HL-60 (cell line): ENCODE measurements at places on chromosomes 6 and 20.

DNA sequence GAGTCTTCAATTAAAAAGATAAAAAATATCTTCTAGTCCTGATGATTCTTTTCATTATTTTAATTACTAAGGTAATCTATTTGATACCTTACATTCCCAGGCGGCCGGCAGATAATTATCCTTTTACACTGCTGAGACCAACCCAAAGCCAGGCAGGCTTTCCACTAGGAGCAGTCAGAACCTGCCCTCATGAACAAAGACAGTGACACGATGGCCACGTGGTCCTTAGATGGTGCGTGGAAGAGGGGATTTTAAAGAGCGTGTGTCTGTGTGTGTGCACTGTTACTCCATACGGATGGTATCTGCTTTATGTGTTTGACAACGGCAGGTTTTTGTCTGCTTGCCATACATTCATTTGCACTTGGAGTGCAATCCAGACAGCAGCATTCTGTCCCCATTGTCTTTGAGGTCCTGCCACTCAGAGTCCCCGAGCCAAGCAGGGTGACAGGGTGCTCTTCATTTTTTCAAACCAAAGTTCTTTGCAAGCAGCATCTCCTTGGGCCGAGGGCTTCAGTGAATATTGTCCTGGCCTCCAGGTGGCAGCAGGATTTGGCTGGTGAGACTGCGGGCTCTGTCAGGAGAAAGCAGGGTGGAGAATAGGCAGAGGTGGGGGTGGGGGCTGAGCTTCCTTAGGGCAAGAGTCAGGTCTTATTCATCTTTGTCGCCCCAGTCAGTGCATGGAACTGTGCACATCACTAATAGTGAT is 260.5 kb downstream of the NRN1 start:
- DNase-seq = no peak

DNA sequence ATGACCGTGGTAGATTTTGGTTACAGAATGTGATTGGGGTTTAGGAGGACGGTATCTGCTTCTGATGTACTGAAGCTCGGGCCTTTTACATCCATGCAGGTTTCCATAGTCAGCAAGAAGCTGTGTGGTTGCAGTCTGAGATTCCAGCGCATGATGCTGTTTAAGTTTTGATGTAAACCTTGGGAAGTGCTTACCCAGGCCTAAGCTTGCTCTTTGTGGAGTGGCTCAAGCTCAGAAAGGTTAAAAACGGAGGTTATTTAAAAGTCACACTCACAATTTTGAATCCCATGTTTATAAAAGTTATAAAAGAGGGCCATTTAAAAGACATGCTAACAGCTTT is 121.4 kb downstream of the TIAM2 start:
- no peak for DNase-seq

DNA sequence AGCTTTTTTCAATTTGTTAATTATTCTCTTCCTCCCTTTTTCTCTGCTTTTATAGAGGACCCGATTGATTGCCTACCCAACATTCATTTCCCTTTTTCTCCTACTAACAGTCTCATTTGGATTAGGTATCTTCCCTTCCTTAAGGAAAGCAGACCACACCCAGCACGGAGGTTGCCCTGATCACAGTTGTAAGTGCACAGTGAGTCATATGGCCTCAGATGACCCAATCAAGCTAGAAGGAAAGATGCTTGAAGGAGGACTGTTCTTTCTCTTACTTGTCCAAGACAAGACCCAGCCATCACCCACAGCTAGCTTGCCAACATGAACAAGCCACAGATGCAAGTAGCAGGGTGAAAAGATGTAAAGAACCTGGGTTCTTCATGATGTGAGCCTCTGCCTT is 518.6 kb downstream of the PKHD1 start:
- DNase-seq = no peak

DNA sequence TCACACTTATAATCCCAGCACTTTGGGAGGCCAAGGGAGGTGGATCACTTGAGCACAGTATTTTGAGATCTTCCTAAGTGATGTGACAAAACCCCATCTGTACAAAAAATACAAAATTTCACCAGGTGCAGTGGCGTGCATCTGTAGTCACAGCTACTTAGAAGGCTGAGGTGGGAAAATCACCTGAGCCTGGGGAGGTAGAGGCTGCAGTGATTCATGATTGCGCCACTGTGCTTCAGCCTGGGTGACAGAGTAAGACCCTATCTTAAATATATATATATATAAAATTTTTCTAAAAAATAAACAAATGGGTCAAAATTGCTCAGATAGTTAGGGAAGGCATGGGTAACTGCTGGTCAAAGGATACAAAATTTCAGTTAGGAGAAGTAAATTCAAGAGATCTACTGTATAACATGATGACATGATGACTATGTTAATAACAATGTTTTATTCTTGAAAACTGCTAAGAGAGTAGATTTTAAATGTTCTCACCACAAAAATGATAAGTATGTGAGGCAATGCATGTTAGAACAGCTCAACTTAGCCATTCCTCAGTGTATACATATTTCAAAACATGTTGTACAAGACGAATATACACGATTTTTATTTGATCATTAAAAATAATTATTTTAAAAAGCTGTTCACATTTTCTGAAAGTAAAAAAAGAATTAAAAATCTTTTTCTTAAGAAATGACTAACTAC is 24.4 kb downstream of the TBC1D32 start:
- no peak for DNase-seq

GRCh38 chr6:146598772-146599405 is at the start of gene ADGB:
Gene ADGB (plus strand): TSS chr6:146598972. CDS start chr6:146599041, 69 bp downstream.
- peak; percentile 75 for DNase-seq

- no peak for DNase-seq
Measured at GRCh38 chr20:46206992-46207549, 89.0 kb downstream of the CD40 start.

DNA sequence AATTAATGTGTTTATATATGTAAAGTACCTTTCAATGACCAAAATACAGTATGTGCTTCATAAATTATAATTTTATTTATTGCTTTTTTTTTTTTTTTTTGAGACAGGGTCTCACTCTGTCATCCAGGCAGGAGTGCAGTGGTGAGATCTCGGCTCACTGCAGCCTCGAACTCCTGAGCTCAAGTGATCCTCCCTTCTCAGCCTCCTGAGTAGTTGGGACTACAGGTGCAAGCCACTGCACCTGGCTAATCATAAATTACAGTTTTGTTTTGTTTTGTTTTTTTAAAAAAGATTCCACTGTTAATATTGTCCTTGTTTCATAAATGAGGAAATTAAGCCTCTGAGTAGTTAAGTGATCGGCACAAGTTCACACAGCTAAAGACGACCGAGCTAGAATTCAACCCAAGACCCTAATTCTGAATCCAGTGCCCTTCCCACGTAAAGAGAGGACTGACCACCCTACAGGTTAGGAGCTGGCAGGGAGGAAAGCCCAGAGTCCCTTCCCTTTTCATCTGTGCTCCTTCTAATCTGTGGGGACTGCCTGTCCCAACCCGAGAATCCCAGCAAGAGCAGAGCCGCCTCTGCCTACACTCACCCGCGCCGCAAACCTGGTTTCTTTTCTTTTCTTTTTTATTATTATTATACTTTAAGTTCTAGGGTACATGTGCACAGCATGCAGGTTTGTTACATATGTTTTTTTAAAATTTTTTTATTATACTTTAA is 8.5 kb upstream of the GDF5 start:
- peak; percentile 15 for DNase-seq

- no peak for DNase-seq
Measured at GRCh38 chr20:43755390-43755789, 28.6 kb upstream of the GTSF1L start.

- DNase-seq = no peak
Measured at GRCh38 chr6:44051515-44051914, 75.7 kb downstream of the MRPL14 start.

- no peak for DNase-seq
Measured at GRCh38 chr6:53765270-53765669, 29.5 kb upstream of the LRRC1 start.

DNA sequence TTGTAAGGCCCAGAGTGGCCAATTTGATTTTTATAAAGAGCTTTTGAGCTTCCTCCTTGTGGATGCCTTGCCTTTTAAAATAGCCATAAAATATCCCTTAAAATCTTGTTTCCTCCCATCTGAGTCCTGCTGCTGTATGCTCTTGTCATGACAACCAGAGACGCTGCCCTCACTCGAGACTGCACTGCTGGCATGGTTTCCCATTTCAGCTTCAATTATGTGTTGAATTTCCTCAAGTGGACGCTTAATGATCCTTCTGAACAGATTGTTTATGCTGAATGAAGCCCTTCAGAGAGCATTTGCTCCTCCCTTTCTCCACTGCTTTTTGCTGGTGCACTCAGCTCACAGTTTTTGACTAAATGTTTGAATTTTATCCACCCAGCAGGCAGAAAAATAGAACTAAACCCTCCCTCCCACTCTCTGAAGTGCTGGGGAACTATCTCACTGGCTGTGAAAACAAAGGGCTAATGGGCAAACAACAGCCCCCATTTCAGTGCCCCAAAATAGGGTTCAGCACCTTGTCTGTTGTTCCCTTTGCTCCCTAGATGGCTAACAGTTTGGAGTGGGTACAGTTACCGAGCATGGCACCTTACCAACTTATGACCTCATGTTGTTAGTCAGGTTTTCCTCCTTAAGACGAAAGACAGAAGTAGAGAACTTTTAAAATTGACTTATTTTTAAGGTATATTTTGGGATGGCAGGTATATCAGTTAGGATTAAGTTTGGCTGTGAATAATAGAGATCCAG is 45.5 kb upstream of the RNF8 start:
- no peak for DNase-seq

- DNase-seq = no peak
Measured at GRCh38 chr6:35094183-35094582, 47.0 kb downstream of the TCP11 start.

- peak; percentile 20 for DNase-seq
Measured at GRCh38 chr20:48627737-48628128, 200.1 kb downstream of the PREX1 start.

DNA sequence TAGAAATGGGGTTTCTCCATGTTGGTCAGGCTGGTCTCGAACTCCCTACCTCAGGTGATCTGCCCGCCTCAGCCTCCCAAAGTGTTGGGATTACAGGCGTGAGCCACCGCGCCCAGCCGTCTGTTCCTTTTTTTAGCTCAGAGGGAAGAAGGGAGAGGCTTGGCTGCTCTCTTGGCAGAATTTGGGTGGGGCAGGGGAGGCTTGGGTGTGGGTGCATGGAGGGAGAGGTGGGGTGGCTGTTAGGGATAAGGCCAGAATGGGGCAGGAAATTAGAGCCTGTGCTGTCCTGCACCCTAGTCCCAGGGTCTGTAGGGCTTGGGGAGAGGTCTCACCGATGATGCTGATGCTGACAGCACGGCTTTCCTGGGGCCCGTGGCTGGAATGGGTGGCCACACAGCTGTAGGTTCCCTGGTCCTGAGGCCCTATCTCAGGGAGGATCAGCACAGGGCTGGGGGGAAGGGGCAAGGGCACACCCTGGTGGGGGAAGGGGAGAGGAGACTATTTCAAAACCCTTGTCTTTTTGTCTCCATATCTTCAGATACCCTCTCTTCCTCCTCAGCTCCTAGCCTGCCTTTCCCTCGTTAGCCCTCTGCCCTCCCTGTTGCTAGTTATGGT is 2.0 kb downstream of the AGER start:
- DNase-seq = no peak

DNA sequence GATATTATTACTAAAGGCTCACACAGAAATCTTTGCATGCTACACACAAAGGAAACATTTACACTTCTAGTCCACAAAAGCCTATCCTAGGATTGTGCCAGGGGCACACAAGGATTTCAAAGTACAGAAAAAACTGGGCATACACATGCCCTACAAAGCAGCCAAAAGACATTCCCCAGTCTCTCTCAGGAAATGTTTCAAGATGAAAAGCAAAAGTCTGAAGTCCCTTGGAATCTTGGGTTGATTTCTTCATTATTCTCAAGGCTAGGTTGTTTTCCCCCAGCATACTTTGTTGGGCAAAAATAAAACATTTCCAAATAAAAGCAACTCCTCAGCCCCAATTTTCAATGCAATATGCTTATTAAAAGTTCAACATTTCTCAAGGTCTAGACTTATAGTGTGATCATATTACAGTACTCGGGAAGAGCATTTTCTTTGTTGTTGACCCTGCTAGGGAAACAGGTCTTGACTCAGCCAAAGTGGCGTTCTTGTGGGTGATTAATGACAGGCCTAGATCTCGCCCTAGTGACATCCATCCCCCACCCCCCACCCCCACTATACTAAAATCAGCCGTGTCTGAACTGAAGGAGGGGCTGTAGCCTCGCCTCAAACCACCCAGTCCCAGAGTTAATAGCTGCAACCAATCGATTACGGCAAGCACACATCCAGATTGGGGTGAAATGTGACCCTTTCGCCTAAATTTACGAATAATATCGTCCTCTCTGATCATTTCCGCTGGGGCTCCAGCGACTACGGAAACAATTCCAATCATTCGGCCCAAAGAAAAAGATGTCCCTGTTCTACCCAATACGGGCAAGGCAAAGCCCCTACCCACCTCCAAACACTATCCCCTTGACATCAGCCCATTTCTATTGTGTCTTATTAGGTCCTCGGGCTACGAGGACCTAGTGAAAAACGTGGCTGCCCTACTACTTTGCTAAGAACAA is 1.4 kb downstream of the AKIRIN2 start:
- peak; percentile 27 for DNase-seq

GRCh38 chr6:76435174-76435573 is 362.7 kb upstream of the IMPG1 start:
- DNase-seq = no peak

- no peak for DNase-seq
Measured at GRCh38 chr6:1850840-1851157, 241.1 kb downstream of the FOXC1 start.

- DNase-seq = no peak
Measured at GRCh38 chr20:25372584-25373336, 17.9 kb downstream of the ABHD12 start.

DNA sequence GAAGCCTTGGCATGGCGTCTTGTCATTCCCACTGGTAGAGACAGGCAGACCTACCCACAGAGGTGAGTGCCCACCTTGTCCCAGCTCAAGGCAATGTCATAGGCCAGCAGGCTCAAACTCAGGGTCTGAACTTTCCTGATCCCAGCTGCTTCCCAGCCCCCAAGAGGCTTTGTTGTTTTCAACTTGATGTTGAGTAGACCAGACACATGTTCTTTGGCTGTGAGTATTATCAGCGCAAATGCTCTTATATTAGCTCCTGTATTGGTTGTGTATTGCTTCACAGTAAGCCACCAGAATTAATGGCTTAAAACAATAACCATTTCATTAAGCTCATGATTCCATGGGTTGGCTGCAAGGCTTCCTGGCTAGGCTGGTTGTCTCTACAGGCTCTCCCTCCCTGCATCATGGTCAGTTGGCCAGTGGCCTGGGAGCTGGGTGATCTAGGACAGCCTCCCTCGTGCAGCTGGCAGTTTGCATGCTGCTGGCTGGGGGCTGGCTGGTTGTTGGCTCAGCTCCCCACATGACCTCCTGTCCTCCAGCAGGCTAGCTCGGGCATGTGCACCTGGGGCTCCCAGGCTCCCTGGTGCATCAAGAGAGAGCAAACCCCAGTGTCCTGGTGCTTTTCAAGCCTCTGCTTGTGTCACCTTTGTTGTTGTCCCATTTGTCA is 21.6 kb downstream of the TOX2 start:
- DNase-seq = no peak

DNA sequence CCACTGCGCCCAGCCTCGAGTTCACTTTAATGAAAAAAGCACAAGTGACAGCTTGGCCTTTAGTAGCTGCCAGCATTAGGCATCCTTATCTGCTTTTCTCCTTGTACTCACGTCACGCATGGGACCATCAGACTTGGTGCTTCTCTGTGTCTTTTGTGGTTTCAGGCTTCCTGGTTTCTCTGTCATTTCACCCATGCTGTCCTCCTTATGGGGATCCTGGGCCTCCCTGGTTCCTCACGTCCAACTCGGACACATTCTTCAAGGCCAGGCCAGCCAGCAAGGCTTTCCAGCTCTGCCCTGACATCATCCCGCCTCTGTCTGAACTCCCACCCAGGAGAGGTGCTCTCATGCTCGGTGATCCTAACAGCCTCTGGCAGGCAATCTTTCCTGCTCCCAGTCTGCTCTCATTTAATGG is 83.2 kb downstream of the TIAM2 start:
- DNase-seq = no peak

- no peak for DNase-seq
Measured at GRCh38 chr6:168578036-168578435, 137.1 kb downstream of the SMOC2 start.
